ENCODE measurements at places on chromosomes 6 and 20.

GRCh38 chr6:155197932-155198331 is 65.9 kb upstream of the CLDN20 start:
- DNase-seq: no peak

DNA sequence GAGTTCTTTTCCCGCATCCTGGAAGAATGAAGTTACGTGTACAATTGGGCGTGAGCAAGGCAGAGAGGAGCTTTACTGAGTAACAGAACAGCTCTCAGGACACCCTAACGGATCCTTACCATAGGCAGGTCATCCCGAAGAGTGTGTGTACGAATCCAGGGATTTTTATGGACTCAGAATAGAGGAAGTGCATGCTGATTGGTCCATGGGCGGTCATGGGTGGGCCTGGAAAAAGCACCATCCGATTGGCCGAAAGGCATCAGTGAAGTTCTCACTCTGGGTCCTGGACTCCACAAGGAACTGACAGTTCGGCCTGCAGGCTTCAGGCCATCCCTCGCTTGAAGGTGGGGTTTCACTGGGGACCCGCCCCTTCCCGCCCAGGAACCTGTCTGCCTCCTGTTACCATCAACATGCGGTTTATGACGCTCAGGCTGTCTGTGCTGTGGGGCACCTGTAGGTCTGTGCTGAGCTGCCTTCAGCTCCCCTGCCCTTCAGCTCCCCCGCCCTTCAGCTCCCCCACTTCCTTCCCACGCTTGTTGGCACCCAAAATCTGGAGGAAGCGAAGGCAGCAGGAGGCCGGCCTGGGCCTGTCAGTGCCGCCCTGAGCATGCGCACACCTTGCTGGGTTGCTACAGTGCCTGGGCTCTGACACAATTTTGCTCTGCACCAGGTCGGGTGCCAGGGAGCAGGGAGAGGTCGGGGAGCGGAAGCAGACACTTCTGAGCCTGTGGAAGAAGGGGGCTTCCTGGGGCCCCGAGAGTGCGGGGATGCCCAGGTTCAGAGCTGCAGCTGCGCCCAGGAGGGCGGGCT is 57.9 kb upstream of the MANEA start:
- DNase-seq: no peak

DNA sequence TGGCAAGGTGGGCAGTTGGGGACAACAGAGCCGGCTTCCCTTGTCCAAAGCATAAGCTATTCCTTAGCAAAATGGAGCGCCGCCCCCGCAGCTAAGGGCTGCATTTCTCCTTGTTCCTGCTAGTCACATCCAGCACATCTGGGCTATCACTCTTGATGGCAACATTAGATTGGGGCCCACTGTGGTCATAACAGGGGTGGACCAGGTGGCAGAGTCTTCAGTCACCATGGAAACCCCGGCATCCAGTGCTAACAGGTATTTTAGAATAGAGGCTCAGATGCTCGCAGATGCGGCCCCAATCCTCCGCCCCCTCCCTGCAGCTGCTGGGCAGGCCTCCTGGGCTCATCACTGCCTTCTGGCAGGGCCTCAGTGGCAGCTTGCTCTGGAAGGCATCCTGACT is 168.2 kb upstream of the PROKR2 start:
- DNase-seq: no peak

DNA sequence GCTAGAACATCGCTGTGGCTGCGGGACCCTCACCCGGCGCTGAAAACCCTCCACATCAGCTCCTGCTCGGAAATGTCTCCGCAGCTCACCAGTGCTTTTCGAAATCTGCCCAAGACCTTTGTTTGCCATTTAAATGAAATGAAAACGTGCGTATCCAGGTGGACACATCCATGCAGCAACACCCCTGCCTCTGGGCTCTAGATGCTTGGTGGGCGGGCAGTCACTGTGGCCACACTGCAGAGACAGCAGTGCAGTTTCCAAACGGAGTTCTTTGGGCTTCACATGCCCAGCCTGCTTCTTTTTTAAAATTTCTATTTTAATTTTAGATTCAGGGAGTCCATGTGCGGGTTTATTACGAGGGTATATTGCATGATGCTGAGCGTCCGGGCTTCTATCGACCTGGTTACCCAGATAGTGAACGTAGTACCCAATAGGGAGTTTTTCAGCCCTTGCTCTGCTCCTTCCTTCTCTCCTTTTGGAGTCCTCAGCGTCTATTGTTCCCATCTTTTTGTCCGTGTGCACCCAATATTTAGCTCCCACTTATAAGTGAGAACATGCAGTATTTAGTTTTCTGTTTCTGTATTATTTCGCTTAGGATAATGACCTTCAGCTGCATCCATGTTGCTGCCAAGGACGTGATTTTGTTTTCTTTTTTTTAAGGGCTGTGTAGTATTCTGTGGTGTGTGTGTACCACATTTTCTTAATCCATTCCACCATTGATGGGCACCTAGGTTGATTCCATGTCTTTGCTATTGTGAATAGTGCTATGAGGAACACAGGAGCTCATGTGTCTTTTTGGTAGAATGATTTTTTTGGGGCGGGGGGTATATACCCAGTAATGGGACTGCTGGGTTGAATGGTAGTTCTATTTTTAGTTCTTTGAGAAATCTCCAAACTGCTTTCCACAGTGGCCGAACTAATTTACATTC is 4.8 kb upstream of the TUBB2B start:
- DNase-seq: no peak

DNA sequence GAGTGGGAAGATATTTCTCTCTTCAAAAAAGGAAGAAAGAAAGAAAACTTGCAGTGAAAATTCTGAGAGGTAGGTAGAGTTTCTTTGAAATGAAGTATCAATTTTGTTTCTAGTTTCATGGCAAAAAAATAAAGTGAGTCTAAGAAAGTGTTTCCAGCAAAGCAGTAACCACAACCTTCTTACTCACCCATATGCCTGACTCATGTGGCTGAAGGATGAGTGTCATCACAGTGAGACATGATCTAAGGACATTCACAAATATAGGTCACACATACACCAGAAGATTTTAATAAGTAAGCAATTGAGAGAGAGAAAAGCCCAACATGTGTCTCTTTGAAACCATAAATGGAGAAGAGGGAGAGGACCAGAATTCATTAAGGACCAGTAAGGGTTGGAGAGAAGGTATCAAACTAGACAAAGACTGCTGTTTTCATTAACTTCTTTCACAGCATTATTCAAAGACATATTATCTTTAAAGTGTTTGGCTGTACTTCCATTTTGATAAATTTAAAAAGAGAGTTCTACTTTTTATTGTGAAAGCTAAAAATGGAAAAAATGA is 169.5 kb downstream of the FRK start:
- DNase-seq: no peak

Data from naive thymus-derived CD8-positive, alpha-beta T cell (primary cell).